ENCODE measurements at places on chromosomes 16 and 17. TPM values are rescaled to one million over a fixed set of nuclear protein-coding genes. Genes with fewer than 3 reads are reported as not detected.

The CAPN15 gene
- 43.9 TPM for total RNA-seq

The KRTAP3-2 gene
- not detected for total RNA-seq

The E2F4 gene
- total RNA-seq, result 47.5 TPM

The ZNF75A gene
- 14.6 TPM for total RNA-seq

The P2RX5 gene
- 1.2 TPM for total RNA-seq

The TBC1D28 gene
- total RNA-seq, result not detected

The TBC1D3G gene
- total RNA-seq, result not detected

The HES7 gene
- not detected for total RNA-seq

The ITGA2B gene
- not detected for total RNA-seq

The ANKFN1 gene
- not detected for total RNA-seq

The TBC1D3H gene
- total RNA-seq, result not detected

The CCL18 gene
- total RNA-seq, result not detected

The KRT28 gene
- total RNA-seq, result not detected

The ASGR2 gene
- not detected for total RNA-seq

The TLCD1 gene
- not detected for total RNA-seq

The TSPAN10 gene
- total RNA-seq, result 4.5 TPM

The SLFN11 gene
- total RNA-seq, result 99.2 TPM

The VASN gene
- total RNA-seq, result 130 TPM

The TMC8 gene
- total RNA-seq, result not detected

The SLC13A2 gene
- not detected for total RNA-seq

The HBQ1 gene
- total RNA-seq, result 0.63 TPM

The SKAP1 gene
- not detected for total RNA-seq

The SBK1 gene
- not detected for total RNA-seq

The ZNF624 gene
- 6.2 TPM for total RNA-seq

The HLF gene
- 4.4 TPM for total RNA-seq

The PRSS36 gene
- 3.8 TPM for total RNA-seq

The MRM3 gene
- 15.8 TPM for total RNA-seq

The DHX40 gene
- total RNA-seq, result 57.2 TPM

The RNF157 gene
- 0.18 TPM for total RNA-seq

The CRISPLD2 gene
- 29.3 TPM for total RNA-seq

The DHRS13 gene
- total RNA-seq, result 8.3 TPM

The C16orf96 gene
- not detected for total RNA-seq

The DNAAF8 gene
- total RNA-seq, result not detected

The SEZ6 gene
- not detected for total RNA-seq

The KCNJ12 gene
- 1.7 TPM for total RNA-seq

The TBX4 gene
- total RNA-seq, result not detected

The AOC2 gene
- 0.25 TPM for total RNA-seq

The EVPLL gene
- total RNA-seq, result not detected

The FOXF1 gene
- total RNA-seq, result 1.6 TPM

The WSCD1 gene
- 0.18 TPM for total RNA-seq

The CRYBA1 gene
- total RNA-seq, result not detected

The CLEC10A gene
- not detected for total RNA-seq

The MEOX1 gene
- total RNA-seq, result not detected

The CES1 gene
- not detected for total RNA-seq

The CCL17 gene
- total RNA-seq, result not detected

The KCNH6 gene
- total RNA-seq, result not detected

The ITGAX gene
- total RNA-seq, result not detected

The CTRB2 gene
- total RNA-seq, result not detected

The NUBP2 gene
- total RNA-seq, result 44.6 TPM

The MT4 gene
- total RNA-seq, result not detected

The SHISA6 gene
- not detected for total RNA-seq

The CHD9NB gene
- 2.3 TPM for total RNA-seq

The RAB11FIP3 gene
- 24.4 TPM for total RNA-seq

The SULT1A2 gene
- not detected for total RNA-seq

The NOD2 gene
- total RNA-seq, result not detected

All from fibroblast of the aortic adventitia (primary cell).